Liver (tissue), 10 donors: ENCODE measurements at places on chromosomes 3 and 15. TPM values are rescaled to one million over a fixed set of nuclear protein-coding genes. Genes with fewer than 3 reads are reported as not detected.

The TIPIN gene
- 5.9 TPM for total RNA-seq

DNA sequence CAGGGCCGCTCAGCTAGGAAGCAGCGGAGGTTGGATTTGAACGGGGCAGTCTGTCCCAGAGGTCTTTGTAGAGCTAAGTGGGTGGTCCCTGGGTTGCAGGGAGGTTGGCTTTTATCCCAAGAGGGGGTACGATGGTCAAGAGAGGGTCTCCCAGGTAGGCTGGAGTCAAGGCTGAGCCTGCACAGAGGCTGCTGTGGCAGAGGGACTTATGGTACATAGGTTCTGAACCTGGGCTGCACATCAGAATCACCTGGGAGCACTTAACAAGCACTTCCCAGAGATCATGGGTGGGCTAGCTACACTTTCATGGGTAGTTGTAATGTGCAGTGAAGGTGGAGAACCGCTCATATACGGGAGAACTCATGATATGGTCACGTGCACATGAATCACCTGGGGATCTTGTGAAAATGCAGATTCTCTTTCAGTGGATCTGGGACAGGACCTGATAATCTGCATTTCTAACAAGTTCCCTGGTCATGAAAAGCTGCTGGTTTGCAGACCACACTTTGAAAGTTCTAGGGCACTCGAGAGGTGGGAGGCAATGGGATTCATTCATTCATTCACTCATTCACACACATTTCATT lies 2.9 kb upstream of the RASGRF1 start:
- no peak for DNase-seq

- no peak for DNase-seq
Observed at GRCh38 chr3:190586631-190587011, 72.7 kb downstream of the IL1RAP start.

DNA sequence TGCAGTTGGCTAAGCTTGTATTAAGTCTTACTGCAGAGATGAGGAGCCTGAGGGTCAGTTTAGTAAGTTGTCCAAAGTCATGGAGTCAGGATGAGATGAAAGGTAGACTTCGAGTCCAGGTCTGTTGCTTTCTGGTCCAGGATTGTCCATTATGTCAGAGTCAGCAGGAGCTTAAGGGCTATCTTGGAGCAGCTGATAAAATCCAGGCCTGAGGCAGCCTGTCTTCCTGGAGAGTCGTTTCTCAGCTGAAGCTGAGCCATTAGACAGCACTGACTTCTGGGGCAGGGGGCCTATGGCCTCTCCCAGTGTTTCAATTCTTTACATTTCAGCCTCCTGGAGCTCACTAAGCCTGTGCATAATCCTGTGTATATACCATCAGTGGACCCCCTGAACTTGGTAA lies 219.5 kb upstream of the GAP43 start:
- DNase-seq = no peak

The LEKR1 gene
- total RNA-seq = 0.67 TPM

GRCh38 chr15:42955518-42955917 lies 34.9 kb upstream of the TTBK2 start:
- DNase-seq = no peak

- DNase-seq = no peak
Observed at GRCh38 chr15:29457729-29458128, 188.1 kb upstream of the NSMCE3 start.

The CFAP91 gene
- 0.23 TPM for total RNA-seq

The COLQ gene
- total RNA-seq = 1.0 TPM

GRCh38 chr3:50263478-50264382 lies 5.2 kb upstream of the SEMA3B start:
- no peak for DNase-seq

- no peak for DNase-seq
Observed at GRCh38 chr15:28079313-28079969, 19.7 kb downstream of the OCA2 start.

GRCh38 chr3:33196538-33196937 lies 22.1 kb downstream of the SUSD5 start:
- DNase-seq = no peak

DNA sequence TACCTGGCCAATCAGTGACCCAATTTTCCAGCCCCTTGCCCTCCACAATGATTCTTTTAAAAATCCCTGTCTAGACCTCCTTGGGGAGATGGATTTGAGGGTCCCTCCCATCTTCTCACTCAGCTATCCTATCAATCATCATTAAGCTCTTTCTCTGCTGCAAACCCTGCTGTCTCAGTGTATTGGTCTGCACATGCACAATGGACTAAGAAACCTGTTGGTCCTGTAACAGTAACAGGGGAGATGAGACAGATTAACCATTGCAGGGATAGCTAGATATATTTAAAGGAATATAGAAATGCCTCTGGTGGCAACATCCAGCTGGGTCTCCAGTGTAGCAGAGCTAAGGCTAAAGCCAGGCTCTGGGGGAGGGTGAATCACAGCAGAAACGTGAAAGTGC lies 74.6 kb upstream of the CHRNA7 start:
- no peak for DNase-seq

The SEMA3B gene
- 0.56 TPM for total RNA-seq

The DAZL gene
- not detected for total RNA-seq

GRCh38 chr15:77144492-77145070 lies 73.7 kb upstream of the TSPAN3 start:
- DNase-seq = no peak

The LTF gene
- total RNA-seq = 0.92 TPM

- no peak for DNase-seq
Observed at GRCh38 chr3:76349715-76350480, 564.5 kb upstream of the ZNF717 start.

The GPR149 gene
- total RNA-seq = not detected

The IGSF10 gene
- 0.65 TPM for total RNA-seq

The ACP3 gene
- total RNA-seq = 1.3 TPM

DNA sequence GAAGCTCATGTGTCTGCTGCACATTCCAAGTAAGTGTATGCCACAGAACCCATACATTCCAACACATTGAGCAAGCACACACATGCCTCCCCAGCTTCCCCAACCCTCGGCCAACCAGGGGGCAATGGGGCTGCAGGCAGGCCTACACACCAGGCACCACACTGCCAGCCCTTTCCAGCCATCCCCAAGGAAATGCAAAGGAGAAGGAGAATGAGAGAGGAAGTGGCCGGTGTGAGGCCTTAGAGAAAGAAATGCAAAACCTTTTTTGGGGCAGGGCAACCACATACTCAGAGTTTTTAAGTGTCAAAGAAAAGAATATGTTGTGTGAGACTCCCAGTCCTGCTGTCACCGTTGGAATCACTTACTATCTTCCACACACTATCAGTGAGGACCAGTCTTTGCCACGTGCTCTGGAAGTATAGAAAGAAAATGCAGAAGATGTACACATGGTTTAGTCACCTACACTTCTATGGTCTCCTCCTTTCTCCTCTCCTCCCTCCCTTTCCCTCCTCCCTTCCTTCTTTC lies 11.1 kb downstream of the IGF2BP2 start:
- DNase-seq = no peak
